ENCODE measurements at places on chromosomes 6 and 20. TPM values are rescaled to one million over a fixed set of nuclear protein-coding genes. Genes with fewer than 3 reads are reported as not detected.

The PRDM13 gene
- total RNA-seq = not detected

The CTAGE9 gene
- not detected for total RNA-seq

The COL20A1 gene
- total RNA-seq = 0.34 TPM

The RNF182 gene
- 6.5 TPM for total RNA-seq

The MYB gene
- 3.7 TPM for total RNA-seq

GRCh38 chr20:17518339-17519052 lies 12.7 kb downstream of the BFSP1 start:
- DNase-seq = no peak

- no peak for DNase-seq
These were observed 82.6 kb downstream of the OR2B2 start for GRCh38 chr6:27829453-27830211.

DNA sequence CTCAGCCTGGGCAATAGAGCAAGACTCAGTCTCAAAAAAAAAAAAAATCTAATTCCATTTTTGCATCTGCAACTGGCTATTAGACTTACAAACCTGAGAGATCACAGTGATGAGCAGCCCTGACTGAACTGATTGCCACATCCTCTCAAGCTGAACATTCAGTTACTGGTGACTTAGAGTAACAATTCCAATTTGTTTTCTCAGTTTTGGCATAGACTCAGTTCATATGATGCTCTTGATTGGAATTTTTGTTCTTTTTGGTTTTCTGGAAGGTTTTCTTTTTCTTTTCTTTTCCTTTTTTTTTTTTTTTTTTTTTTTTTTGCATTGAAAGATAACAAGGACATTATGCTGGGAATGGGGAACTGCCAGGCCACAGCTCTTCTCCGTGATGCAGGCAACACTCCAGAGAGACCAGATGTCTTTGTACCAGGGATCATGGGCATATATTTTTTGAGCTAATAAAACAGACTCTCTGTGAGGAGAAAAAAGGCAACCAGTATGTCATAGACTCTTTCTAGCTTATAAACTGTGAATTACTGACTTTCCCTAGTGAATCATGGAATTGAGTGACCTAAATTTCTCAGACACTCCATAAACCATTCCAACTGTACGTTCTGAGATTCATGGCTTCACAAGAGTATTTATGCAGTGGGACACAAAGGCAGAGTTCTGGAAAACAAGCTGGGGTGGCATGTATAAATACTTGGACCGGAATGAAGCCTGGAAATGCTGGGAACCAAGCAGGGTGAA lies 86.0 kb upstream of the SLC2A12 start:
- no peak for DNase-seq

DNA sequence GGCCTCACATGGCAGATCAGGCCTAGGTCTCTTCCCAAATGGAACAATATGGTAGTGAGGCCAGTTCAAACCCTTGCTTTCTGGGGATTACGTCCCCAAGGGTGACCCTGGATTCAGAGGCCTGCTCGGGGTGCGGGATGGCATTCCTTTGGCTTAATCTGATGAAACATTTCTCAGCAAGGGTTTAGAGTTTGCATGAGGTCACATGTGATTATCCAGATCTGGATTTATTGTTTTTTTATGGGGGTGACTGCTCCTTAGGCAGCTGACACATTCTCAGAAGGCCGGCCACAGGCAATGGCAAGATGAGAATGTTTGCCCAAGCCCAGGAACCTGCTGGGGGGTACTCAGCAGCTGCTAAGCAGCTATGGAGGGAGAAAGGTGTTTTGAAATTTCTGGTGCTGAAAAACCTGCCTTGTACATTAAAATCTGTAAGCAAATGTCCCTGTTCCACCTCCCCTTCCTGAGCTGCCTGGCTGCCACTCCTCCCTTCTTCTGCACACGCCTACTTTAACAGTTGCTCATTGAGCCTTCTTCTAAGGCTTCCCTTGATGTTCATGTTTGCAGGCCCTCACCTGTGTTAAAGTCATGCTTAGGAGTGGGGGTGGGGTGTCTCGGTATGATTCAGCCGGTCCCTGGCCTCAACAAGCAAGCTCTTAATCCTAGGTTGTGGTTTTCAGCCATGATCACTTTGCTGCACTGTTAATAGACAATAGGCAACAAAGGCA lies 37.9 kb upstream of the FUCA2 start:
- DNase-seq = no peak

GRCh38 chr6:64113704-64114103 lies 478.1 kb downstream of the PHF3 start:
- no peak for DNase-seq

DNA sequence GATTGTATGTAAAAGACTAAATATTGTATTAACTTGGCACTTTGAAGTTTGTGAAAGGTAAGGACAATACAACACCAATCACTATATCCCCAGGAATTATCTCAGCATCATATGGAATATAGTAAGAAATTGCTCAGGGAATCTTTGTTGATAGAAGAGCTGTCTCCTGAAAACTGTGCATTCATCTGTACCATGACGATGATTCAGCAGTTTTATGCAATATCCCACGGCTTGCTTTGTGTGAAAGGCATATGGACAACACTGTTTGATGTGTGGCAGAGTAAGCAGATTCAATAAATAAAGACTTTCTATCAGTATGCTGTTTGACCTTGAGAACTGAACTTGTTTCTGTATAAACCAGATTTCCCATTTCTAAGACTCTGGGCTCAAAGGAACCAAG lies 147.5 kb upstream of the PLN start:
- DNase-seq = no peak

- no peak for DNase-seq
These were observed 203.3 kb downstream of the BCAS1 start for GRCh38 chr20:53866794-53867740.

DNA sequence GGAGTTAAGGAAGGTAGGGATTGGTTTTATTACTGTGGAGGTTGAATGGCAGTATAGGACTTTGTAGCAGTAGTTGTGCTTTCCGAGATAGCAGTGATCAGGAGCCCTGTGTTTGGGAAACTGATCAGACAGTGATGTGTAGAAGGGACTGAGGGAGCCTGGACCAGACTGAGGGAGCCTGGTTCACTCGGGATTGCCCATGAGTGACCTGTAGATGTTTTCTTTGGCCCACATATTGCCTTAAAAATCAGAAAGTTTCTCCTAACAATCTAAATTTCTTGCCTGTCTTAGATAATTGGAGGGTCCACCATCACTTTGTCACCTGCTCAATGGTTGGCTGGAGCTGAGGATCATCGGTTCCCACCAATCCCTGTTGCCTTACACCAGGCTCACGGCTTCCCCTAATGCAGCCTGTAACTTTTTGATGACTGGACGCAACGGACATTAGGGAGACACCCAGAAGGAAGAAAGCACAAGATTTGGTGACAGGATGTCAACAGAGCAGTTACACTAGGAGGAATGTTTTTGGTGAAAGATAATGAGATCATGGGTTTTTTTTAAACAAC lies 1.1 kb downstream of the CDS2 start:
- no peak for DNase-seq

GRCh38 chr6:170367241-170367640 lies 60.7 kb downstream of the FAM120B start:
- DNase-seq = no peak

DNA sequence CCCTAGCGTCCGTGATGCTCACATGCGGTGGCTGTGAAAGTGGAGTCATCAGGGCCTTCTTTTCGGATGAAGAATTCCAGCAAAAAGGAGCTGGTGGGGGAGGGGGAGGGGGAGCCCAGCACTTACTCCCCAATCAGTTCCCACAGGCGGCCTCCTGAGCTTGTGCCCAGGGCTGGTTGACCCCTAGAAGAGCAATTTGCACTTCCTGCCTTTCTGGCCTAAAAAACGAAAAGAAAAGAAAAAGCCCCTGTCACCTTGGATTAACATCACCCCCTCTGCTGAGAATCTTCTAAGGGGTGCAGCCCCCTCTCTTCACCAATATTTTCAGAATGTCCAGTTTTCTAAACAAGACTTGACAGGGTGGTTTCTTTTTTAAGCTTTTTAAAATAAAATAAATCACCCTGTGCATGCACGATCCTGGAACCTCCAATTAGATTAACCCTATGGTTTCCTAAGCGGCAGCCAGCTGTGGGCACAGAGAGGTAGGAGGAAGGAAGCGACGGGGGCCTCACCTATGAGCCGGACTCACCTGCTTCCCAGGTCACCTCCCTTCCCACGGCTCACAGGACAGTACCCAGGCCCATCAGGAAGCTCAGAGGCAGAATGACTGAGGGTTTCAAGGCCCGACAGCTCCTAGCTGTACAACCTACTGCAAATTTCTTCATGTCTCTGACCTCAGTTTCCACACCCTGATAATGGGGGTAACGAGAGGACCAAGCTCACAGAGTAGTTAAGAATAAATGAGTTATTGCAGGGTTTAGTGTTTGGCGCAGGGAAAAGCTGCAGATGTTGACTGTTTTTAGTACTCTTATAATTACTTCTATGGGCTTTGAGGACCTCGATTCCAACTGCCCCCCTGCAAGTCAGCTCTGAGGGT lies 10.5 kb upstream of the TGM2 start:
- no peak for DNase-seq

- no peak for DNase-seq
These were observed 21.1 kb upstream of the AIG1 start for GRCh38 chr6:143039548-143039947.

GRCh38 chr6:26126394-26127235 lies 39.4 kb downstream of the HFE start:
- DNase-seq = no peak

- DNase-seq = no peak
These were observed 133.2 kb downstream of the PHACTR1 start for GRCh38 chr6:12849809-12850198.

All from HCT116 (cell line).